ENCODE measurements at places on chromosomes 16 and 17.

DNA sequence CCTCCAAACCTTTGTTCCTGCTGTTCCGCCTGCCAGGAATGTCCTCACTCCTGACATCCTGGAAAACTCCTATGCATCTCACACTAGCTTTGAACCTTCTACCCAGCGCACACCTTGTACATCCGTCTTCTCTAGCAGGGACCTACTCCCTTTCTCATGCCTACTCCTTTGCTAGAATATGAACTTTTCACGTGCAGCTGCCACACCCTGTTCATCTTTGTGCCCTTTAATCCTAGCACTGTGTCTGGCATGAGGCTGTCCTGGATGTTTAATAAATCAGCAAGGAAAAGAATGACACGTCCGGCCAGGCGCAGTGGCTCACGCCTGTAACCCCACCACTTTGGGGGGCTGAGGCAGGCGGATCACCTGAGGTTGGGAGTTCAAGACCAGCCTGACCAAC lies 111.0 kb downstream of the NTN1 start:
- no peak for DNase-seq

- DNase-seq: no peak
Measured at GRCh38 chr17:34068571-34068970, 186.5 kb upstream of the CCL2 start.

- peak; percentile 83 for DNase-seq
Measured at GRCh38 chr16:67935402-67936123, 1.1 kb downstream of the PSMB10 start.

- DNase-seq: no peak
Measured at GRCh38 chr17:62955841-62956352, 10.1 kb upstream of the TANC2 start.

DNA sequence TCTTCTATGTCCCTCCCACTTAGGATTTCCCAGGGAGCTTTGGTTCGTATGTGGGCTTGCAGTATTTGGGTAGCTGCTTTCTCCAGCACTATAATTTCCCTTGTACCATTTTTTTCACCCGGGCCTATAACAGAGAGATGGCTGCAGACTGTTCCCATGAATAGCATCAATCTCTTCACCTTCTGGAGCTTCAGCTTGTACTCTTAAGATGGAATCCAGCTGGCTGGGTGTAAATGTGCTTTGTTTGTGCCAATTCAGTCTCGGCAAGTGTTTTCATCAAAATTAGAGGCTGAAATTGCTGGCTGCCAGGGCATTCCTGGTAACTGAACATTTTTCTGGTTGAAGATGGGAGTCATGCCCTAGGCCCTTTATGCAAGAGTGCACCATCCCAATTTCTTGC lies 12.2 kb upstream of the CPD start:
- DNase-seq: no peak

DNA sequence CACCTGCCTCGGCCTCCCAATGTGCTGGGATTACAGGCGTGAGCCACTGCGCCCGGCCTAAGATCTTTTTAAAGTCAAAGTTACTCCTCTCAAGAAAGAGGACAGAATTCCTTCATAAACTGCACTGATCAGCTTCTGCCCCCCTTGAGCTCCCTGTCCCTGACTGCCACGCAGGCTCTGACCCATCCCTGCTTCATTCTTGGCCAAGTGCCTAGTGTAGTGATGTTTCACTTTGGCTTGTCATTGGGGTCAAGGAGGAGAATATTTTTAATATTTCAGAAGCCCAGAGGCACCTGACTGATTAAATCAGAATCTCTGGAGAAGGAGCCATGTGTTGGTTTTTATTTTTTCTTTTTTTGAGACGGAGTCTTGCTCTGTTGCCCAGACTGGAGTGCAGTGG lies 9.1 kb downstream of the MRM1 start:
- no peak for DNase-seq

DNA sequence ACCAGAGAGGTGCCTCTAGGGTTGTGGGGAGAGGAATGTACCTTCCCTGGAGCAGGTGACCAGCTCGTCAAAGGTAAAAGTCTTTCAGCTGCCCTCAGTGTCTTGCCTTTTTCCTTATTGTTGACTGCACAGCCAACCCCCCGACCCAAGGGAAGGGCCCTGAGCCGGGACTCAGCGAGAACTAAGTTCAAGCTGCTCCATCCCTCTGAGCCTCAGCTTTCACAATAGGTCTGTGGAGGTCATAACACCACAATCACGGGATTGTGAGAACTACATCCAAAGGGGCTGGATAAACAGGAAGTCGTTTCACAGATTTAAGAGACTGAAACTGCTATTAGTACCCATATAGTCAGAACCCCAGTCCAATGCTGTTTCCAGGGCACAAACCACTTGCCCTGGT lies 2.6 kb upstream of the KRT36 start:
- no peak for DNase-seq

- no peak for DNase-seq
Measured at GRCh38 chr17:41678907-41679739, 9.6 kb upstream of the EIF1 start.

DNA sequence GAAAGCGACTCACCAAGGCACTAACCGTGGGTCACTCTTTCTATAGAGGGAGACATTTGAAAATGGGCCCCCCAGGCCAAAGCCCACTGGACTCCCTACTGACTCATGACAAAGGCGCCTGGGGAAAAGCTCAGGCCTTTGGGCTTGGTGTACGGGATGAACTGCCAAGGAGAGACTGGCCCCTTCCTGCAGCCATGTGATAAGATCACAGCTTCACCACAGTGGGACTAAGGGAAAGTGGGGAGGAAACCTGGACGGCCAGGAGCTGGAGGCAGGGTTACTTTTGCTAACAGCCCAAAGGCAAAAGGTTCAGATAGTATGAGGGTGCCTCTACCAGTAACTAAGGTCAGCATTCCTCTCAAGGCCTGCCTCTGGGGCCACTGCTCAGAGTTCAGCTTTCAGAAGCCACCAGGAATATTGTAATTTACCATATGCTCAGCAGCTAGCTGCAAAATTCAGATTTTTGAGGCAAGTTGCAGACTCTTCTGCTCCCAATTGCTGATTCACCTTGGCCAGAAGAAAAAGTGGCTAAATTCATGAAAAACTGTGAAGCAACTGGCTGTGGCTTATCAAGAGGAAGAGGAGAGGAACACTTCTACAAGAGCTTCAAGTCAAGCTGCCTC lies 37.1 kb upstream of the SLC25A19 start:
- DNase-seq: no peak

- DNase-seq: no peak
Measured at GRCh38 chr17:54307351-54307750, 484.6 kb downstream of the KIF2B start.

- DNase-seq: no peak
Measured at GRCh38 chr17:9974448-9975381, 69.6 kb upstream of the RCVRN start.

- DNase-seq: no peak
Measured at GRCh38 chr16:30786115-30786935, 680 bp downstream of the ZNF629 start.

- no peak for DNase-seq
Measured at GRCh38 chr16:27859020-27859419, 204.5 kb downstream of the GSG1L start.
